ENCODE measurements at places on chromosomes 13 and 19.

GRCh38 chr13:98542568-98543377 is 34.1 kb downstream of the STK24 start:
- no peak for DNase-seq

DNA sequence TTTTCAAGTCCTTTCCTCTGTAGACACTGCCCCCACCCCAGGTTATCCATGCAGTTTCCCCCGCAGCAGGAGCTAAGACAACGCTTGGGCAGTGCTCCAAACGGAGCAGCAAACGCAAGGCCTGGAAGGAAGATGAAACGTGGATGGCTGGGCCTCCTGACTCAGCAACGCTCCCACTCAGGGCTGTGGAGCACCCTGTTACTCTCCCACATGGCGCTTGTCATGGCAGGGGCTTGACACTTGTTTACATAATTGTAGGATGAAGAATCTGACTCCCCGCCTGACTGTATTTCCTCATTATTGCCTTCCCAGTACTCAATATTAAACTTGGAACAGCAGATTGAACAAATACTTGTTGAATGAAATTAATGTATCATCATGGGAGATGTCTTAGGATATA is 799 bp upstream of the C1QTNF9B start:
- DNase-seq, result no peak

- no peak for DNase-seq
These were observed 94.0 kb downstream of the PCDH9 start for GRCh38 chr13:67136157-67136556.

GRCh38 chr19:1068009-1069001 is 1.3 kb downstream of the ARHGAP45 start:
- DNase-seq, result no peak

- peak; percentile 30 for DNase-seq
These were observed 210.9 kb downstream of the RGCC start for GRCh38 chr13:41668130-41668757.

GRCh38 chr13:43113603-43114002 is 90.2 kb downstream of the DNAJC15 start:
- DNase-seq, result no peak

- no peak for DNase-seq
These were observed 98.6 kb downstream of the FREM2 start for GRCh38 chr13:38785490-38785889.

GRCh38 chr13:30690282-30691188 is 44.8 kb upstream of the ALOX5AP start:
- no peak for DNase-seq

DNA sequence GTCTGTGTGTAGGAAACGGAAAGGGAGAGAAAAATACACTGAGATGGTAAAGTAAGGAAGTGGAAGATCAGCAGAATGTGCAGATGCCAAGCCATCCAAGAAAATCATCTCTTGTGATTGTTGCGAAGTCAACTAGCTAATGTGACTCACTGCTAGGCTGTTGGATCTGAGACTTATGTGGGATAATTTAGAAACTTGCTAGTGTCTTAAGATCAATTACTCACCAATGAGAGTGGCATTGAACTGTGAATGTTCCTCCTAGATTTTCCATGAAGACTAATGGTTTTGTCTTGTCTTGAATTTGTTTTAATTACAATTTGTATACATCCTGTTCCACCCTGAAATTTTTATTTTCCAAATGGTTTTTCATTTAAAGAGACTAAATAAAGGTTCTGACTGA is 771.6 kb downstream of the EFNB2 start:
- no peak for DNase-seq
